ENCODE measurements at places on chromosomes 3 and 15.
A peak's percentile ranks its signal among the peaks of the same experiment; 100 is the strongest.

GRCh38 chr3:177102553-177102952, 94.7 kb downstream of the TBL1XR1 start:
- no peak for DNase-seq

GRCh38 chr15:86558686-86559085, 479.0 kb downstream of the AGBL1 start:
- DNase-seq = no peak

DNA sequence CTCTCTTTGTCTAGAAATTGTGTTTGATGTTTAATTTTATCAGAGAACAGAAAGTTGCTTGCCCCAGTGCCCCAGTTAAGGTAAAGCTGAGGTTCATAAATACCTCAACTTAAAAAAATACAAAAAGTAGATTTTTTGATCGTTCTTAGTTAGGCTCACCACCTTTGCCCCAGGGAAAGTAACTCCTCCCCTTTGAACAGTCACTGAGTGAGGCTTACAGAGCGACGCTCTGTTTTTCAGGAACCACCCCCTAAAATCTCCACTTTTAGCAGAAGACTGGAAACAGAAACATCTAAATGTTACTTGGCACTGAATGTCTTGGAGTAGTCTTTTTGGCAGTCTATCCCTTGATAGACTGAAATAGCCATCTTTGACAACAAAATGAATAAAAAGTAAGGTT, 24.9 kb downstream of the BLM start:
- DNase-seq = no peak

DNA sequence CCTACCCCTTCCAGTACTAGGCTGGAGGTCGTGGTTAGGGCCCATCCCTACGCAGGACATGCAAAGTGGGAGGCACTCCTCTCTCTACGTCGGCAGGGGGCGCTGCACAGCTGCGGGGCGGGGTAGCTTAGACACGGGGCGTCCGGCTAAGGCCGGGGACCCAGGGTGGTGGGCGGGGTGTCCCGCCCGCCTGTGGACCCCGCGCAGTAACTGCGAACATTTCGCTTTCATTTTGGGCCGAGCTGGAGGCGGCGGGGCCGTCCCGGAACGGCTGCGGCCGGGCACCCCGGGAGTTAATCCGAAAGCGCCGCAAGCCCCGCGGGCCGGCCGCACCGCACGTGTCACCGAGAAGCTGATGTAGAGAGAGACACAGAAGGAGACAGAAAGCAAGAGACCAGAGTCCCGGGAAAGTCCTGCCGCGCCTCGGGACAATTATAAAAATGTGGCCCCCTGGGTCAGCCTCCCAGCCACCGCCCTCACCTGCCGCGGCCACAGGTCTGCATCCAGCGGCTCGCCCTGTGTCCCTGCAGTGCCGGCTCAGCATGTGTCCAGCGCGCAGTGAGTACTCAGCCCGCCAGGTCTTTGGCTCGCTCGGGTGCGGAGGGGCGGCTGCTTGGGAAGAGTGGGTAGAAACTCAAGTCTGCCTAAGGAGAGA, at the start of gene IL12A:
Gene IL12A, plus strand, starts transcription at position 219 of the 655 bp plus-strand sequence.
- DNase-seq = peak; percentile 52

- no peak for DNase-seq
Observed at GRCh38 chr3:111852540-111852939, 6.5 kb upstream of the PHLDB2 start.

- no peak for DNase-seq
Observed at GRCh38 chr3:4976109-4976508, 3.1 kb upstream of the BHLHE40 start.

GRCh38 chr3:78204977-78205376, 1165.1 kb downstream of the ROBO2 start:
- DNase-seq = no peak

DNA sequence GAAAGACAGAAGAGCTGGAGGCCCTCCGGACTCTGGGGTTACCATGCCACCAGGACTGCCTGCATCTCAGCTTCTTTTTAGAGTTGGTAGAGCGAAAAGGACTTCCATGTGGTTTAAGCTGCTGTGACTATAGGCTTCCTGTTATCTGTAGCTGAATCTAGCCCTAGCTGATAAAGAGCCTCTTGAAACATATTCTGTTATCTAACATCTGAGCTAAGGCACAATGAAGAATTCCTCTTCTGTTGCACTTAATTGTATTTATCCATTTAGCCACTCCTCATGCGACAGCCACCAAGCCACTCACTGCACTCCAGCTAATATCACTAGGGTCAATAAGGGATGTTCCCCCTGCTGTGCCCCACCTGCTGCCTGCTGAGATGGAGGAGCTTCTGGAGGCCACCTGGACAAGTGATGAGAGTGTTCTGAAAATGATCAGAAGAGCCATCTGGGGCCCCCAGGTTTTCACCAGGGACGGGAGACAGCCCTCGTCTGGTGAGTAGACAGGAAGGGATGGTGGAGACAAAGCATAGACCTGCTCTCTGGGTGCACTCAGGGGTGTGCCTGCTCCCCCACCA, 94.6 kb upstream of the PLXNA1 start:
- no peak for DNase-seq

- DNase-seq = no peak
Observed at GRCh38 chr15:71125831-71126450, 10.7 kb downstream of the THSD4 start.

- DNase-seq = no peak
Observed at GRCh38 chr3:172705170-172705569, 5.7 kb downstream of the NCEH1 start.

DNA sequence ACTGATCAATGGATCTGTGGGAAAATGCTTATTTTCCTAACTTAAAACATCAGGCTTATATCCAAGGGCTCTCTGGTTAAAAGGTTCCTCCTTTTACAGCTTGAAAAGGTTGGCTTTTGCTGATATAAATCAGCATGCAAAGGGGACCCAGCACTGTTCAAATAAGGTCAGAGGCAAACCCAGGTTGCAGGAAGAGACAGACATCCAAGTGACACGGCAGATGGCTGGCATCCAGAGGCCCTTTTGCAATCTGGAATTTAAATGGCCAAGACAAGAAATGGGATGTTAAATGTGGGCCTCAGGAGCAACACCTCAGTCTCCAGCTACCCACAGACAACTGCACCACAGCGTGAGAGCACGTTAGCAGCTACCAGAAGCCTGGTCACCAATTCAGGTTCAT, 6.3 kb downstream of the SH3BP5 start:
- no peak for DNase-seq

GRCh38 chr15:34336231-34336990, 1.2 kb downstream of the SLC12A6 start:
- no peak for DNase-seq

GRCh38 chr3:159062734-159063410, 261.0 kb downstream of the MFSD1 start:
- no peak for DNase-seq

- DNase-seq = no peak
Observed at GRCh38 chr3:29697989-29698388, 417.1 kb downstream of the RBMS3 start.

DNA sequence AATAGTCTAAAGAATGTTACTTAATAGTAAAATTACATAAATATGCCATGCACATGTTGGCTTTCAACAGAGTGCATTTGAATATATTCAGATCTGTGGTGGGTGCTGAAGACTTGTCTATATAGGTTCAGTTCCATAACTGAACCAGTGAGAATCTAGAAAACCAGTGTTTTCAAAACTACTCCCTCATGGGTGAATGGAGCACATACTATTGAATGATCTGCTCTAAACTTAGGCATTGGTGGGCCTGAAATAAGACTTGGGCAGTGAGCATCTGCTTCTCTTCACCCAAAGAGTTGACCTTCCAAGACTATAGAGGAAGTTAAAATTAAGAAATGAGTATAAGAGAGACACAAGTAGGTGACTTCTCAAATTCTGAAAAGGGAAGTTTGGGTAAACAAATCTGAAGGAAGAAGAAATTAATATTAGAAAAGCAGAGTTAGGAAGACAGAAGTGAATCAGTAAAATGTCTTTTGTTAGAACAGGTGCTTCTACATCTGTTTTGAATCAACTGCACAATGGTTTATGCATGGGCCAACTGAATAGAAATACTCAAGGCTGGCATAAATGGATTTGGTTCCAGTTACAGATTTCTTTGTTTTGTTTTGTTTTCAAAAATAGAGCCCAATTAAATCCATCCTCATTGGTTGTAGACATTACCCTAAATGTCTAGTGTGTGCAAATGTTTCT, 19.3 kb downstream of the ALCAM start:
- DNase-seq = no peak

DNA sequence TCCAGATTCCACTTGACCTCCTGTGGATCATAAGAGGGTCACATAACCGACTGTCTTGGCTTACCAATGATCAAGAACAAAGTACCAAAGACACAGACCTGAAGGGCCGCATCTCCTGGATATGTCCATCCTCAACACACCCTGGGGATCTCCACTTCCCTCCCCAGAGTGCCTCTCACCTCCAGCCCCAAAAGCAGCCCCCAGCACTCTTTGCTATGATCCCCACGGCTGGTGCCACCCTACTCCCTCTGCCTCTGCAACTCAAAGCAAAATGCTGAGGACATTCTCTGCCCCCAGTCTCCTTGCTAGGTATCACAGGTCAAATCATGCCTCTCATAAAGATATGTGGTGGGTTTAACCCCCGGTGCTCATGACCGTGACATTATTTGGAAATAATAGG, 32.7 kb downstream of the SLCO2A1 start:
- no peak for DNase-seq

DNA sequence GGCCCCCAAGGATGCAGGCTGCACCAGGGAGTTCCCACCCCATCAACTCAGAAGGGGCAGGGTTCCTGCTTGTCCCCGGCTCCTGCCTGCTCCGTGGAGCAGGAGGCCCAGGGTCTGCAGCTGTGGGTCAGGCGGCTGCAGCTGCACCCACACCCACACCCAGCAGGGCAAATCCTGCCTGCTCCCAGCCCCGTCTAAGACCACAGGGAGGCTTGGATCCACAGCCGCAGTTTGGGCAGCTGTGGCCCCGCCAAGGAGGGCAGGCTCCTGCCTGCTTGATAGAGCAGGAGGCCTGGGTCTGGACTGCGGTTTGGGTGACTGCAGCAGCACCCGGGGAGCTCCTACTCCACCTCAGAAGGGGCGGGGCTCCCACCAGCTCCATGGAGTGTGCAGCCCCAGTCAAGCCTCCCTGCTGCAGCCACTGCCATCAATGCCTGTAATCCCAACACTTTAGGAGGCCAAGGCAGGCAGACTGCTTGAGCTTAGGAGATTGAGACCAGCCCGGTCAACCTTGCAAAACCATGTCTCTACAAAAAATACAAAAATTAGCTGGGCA, 163.6 kb downstream of the OSBPL10 start:
- no peak for DNase-seq

GRCh38 chr15:65829130-65829764, 37.2 kb upstream of the DENND4A start:
- no peak for DNase-seq

DNA sequence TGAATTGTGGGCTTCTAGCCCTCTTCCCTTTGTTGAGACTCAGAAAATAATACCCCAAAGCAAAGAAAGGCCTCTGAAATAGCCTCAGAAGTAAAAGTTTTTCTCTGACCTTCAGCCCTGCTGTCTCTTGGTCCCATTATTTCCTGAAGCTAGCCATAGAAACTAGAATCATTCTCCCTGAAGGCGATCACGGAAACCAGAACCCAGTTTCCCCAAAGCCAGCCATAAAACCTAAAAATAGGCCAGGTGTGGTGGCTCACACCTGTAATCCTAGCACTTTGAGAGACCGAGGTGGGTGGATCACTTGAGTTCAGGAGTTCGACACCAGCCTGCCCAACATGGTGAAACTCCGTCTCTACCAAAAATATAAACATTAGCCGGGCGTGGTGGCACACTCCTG, 27.2 kb downstream of the EXD1 start:
- no peak for DNase-seq

DNA sequence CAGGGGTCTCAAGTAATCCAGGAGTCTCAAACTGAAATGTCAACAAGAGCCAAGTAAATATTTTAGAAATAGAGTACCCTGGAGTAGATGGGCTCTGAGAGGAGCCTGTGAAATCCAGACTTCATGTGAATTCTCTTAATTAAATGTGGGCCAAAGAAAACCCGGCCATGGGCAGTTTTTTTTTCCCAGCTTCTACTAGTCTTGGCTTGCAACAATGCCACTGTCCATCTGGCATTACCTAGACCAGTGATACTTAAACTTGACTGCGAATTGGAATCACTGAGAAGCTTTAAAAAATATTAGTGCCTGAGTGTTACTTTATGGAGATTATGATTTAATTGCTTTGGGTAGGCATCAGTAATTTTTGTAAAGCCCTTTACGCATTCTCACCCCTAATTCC, 66.4 kb upstream of the GOLGA6B start:
- no peak for DNase-seq

- DNase-seq = no peak
Observed at GRCh38 chr3:116281313-116282143, 163.8 kb downstream of the LSAMP start.

DNA sequence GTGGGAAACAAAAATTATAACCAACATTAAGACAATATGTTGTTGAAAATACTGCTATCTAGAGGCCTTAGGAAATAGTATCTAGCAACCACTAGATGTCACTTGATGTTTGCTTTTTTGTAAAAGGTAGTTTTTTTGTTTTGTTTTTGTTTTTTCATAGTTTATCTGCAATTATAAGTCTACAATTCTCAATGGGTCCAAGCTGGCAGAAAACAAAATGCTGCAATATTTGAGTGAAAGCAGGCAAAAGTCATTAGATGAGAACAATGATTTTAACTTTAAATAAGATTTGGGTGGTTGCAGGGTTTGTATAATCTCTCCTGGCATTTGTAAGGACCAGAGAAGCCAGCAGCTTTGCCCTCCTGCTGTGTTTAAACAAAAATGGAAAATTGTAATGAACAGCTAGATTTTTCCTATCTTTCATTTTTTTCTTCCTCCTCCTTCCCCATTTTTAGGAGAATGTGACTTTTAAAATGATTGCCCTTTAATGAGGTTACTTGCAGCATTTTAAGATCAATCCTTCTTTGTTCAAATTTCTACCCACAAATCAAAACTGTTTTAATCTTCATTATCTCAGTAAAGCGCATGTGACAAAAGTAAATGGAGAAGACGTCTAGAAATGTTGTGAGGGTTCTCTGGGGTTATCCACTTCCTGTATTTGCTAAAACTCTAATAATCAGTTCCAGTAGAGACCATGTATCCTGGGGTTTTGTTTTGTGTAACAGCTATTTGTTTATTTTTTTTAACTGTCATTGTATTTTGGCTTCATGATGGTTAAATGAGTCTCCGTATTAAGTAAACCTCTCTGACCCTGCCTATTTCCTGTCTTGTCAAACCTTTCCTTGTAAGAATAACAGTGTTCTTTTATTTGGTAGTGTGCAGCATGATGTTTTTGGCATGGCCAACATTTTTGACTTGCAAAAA, 27.3 kb downstream of the DUT start:
- DNase-seq = no peak

DNA sequence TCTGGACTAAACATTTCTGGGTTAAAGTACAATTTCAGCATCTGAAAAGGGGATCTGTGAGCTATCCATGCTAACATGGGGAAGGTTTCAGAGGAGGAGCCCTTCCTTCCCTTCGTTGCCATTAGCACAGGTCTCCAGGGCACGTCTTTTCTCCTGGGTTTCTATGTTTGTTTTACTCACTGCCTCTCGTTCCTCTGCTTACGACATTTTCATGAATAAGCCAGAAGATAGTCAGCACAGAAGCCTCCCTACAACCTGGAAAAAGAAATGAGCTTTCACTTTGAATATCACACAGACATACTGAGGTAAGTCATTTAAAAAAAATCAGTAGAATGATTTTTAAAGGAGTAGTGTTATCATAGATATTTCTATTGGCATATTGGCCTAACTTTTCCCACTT, 117.2 kb upstream of the KCNMB2 start:
- DNase-seq = no peak

- no peak for DNase-seq
Observed at GRCh38 chr3:11716573-11717290, 73.0 kb upstream of the VGLL4 start.

- no peak for DNase-seq
Observed at GRCh38 chr3:177758126-177758525, 560.8 kb upstream of the TBL1XR1 start.

GRCh38 chr3:149969110-149969939, 1.4 kb downstream of the PFN2 start:
- DNase-seq = no peak
